Mammary epithelial cell (primary cell): ENCODE measurements at places on chromosomes 5 and 9.

DNA sequence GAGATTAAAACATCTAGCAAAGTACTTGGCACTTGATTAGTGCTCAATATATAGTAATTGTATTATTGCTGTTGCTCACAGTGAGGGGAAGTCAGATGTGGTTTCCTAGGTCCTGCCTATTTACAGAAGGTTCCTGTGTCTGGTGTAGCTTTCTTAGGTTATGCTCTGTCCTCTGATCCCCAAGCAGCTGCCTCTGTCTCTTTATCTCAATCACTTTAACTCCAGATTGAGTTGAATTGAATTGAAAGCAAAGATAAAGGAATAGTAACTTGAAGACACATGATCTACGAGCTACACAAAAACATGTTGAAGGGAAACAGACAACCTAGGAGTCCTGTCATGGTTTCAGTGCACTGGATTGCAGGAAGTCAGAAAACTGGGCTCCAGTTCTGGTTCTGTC is 113.9 kb upstream of the ADAMTSL1 start:
- DNase-seq: no peak

- DNase-seq: no peak
Observed at GRCh38 chr9:7081065-7081600, 323.4 kb downstream of the KDM4C start.

- no peak for DNase-seq
Observed at GRCh38 chr9:131367450-131367849, 26.4 kb upstream of the PRRC2B start.

DNA sequence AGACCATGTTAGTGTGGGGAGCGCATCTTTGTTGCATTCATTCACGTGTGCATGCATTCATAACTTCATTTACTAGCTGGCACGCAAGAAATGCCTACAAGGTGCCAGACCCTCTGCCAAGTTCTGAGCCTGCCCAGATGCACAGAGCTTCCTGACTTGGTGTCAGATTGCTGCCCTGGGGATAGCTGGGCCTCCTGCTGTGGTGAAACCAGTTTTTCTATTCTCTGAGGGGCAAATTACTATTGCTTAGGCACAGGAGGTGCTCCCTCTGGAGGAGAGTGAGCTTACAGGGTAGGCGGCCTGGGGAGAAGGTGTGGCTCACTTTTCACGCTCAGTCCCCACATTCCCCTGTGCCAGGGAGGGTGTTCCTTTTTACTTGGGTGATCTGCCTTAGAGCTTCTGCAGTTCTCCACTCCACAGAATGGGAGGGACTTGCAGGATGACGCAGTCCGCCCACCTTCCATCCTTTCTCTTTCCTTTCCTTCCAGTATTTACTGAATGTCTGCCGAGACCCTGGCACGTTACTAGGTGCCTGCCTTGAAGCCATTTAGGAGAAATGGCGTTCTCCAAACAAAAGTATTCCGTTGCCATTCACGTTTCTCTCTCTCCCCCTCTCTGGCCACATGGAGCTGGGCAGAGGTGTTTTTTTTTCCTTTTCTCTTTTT is 27.9 kb upstream of the CTNNA1 start:
- peak; percentile 97 for DNase-seq

DNA sequence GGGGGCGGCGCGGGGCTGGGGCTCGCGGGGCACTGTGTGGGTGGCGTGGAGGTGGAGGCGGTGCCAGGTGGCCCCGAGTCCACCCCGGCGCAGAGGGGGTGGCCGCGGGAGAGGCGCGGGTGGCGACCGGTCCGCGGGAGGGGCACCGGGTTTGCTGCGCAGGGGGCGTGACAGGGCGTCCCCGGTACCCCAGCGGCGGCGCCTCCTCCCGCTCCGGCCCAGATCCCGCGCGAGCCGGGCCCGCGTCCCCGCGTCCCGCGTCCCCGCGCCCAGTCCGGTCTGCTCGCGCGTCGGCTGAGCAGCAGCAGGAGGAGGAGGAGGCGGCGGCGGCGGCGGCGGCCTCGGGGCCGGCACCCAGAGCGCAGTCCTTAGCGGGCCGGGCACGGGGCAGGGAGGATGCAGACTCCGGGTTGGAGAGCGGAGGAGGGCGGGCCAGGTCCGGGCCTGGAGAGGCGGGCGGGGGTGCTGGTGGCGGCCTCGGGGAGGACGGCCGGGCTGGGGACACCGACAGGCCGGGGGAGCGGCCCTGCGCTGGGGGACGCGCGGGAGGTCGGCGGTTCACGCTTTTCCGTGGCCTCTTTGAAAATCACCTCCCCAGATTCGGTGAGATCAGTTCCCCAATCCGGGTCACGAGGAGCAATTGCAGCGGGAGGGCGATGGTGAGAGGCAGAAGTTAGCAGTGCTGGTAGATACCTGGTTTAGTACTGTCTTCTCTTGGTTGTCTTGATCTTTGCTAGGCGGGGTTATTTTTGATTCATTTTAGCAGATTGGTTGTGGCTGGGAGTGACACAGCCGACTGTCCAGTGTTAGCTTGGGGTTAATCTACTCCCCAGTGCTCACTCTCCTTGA is 1.7 kb downstream of the TRIO start:
- peak; percentile 86 for DNase-seq

- peak; percentile 86 for DNase-seq
Observed at GRCh38 chr5:10601246-10602030, 37.6 kb downstream of the ANKRD33B start.

- no peak for DNase-seq
Observed at GRCh38 chr9:68802525-68803015, 97.5 kb downstream of the PIP5K1B start.

DNA sequence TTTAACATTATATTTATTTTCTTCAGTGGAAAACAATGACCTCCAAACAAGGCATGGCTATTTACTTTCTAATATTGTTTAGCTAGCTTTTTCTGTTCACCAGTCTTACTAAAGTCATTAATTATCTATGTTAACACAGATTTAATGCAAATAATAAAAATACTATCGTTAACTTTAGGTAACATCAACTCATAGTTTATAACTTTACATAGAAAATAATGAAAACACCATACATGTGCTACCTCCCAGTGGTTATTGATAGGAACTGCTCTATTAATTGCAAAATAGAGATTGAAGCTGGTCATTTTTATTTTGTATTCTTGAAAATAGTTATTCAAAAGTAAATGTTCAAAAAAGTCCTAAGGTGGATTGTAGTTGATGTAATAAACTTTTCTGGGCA is 78.3 kb upstream of the HCN1 start:
- DNase-seq: no peak

GRCh38 chr5:141681695-141682641 is at the start of gene ARAP3:
Gene ARAP3 (minus strand): TSS chr5:141682230. CDS start chr5:141680486, 1,744 bp downstream.
- DNase-seq: peak; percentile 86

DNA sequence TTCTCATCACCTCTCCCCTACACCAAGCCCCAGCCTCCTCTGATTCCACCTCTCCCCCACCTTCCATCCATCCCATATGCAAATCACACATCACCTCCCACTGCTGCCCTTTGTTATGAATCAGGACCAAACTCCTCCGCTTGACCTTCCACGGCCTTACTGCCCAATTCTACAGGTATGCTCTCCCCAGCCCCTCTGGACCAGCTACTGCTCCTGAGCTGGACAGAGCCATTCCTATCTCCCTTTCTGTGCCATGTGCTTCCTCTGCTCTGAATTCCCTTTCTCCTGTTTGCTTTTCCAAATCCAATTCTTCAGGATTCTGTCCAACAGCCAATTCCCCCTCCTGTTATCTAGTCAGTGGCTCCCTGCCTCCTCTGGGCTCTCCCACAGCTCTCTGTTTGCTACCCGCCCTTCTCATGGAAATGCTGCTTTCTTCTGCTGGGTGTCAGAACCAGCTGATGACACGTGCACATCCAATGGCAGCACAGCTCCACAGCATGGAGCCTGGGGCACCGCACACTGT is 8.3 kb downstream of the FABP6 start:
- no peak for DNase-seq

DNA sequence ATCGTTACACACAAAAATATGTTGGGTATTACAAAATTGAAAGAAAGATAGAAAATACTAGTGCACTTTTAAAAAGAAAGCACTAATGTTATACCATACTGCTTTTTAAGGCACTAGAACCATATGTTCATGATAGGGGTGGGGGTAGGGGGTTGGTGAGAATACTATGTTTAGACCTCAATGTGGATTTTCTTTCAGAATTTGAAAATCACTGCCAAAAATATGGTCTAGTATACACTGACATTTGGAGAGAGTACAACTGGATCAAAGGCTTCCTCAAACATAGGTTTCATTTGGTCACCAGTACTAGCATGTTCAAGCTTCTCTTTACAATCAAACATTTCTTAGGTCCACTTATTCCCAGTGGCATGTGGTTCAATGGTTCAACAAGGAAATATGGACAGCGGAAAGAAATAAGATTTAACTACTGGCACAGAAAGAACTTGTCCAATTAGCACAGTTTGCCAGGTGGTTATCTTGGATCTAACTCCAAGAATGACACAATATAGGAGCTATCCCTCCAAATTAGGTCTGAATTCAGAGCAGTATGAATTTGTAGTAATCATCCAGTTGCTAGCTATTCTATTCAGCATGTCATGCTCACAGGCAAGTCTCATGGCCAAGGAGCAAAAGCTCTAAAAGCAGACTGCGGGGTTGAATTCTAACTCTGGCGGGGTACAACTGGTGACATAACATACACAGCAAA is 139.3 kb downstream of the SLC24A2 start:
- DNase-seq: no peak

GRCh38 chr9:70616228-70616990 is 202.0 kb upstream of the KLF9 start:
- DNase-seq: no peak

- no peak for DNase-seq
Observed at GRCh38 chr9:98667005-98667640, 41.6 kb downstream of the GABBR2 start.

DNA sequence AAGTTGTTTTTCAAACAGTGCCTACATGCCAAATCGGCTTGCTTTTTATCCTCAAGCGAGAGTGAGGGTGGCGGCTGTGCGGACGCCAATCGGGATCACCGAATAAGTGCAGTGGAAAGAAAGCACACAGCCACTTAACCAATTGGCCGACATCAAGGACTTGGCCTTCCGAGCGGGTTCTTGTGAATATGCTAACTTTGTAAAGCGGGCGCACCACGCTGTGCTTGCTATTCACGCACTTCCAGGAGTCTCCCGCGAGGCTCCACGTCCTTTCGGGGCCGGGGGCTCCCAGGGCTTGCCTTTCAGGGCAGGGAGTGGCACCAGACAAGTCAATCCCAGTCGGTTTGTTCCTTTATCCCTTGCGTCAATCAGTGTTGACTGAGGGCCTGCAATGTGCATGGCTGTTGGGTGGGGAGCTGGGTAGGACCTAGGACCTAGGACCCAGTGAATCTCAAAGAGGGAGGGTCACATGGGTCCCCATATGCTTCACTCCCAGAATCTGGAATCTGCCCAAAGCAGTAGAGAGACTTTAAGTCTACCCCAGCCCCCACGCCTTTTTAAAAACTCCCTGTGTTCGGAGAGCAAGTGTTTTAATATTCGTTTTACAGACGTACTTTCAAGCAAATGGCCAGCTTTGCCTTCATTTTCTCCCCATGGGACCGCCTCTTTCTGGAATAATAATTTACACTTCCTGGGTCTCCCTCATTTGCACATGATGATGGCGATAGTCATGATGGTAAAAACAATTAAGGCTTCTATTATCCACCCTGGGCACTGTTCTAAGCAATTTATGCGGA is 2.0 kb upstream of the GCNT4 start:
- DNase-seq: no peak
